ENCODE measurements at places on chromosomes 2 and 18. TPM values are rescaled to one million over a fixed set of nuclear protein-coding genes. Genes with fewer than 3 reads are reported as not detected.

The UPP2 gene
- not detected for total RNA-seq

The ARHGEF4 gene
- total RNA-seq: 9.1 TPM

The SAP130 gene
- total RNA-seq: 12.2 TPM

The FBXO48 gene
- 0.34 TPM for total RNA-seq

The PSMG2 gene
- 73.3 TPM for total RNA-seq
